ENCODE measurements at places on chromosomes 13 and 19.

DNA sequence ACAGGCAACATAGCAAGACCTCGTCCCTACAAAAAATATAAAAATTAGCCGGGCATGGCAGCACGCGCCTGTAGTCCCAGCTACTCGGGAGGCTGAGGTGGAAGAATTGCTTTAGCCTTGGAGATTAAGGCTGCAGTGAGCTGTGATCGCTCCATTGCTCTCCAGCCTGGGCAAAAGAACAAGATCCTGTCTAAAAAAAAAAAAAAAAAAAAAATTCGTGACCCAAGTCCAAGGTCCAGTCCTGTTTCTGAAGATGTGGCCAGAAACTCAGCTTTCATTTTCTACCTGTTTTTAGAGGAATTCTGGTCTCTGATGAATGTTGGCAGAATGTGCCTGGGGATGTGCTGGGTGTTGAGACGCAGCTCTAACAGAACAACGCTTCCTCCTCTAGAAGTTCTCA, 1.9 kb upstream of the PGPEP1 start:
- no peak for DNase-seq

GRCh38 chr13:47774671-47774994, 226.4 kb downstream of the SUCLA2 start:
- DNase-seq: no peak

DNA sequence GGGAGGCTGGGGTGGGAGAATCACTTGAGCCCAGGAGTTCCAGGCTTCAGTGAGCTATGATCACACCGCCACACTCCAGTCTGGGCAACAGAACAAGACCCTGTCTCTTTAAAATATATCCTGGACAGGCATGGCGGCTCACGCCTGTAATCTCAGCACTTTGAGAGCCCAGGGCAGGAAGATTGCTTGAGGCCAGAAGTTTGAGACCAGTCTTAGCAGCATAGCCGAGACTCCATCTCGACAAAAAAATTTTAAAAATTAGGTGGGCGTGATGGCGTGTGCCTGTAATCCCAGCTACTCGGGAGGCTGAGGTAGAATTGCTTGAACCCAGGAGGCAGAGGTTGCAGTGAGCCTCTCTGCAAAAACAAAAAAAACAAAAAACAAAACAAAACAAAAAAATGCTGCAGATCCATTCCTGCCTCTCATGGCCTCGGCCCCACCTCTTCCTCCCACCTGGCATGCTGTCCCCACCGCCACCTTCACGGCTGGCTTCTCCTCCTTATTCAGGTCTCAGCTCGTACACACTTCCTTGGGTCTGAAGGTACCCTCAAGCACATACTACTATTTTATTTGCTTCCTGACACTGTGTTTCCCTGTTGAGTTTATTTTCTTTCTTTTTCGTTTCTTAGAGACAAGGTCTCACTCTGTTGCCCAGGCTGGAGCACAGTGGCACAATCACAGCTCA, 5.3 kb downstream of the RFX1 start:
- no peak for DNase-seq

DNA sequence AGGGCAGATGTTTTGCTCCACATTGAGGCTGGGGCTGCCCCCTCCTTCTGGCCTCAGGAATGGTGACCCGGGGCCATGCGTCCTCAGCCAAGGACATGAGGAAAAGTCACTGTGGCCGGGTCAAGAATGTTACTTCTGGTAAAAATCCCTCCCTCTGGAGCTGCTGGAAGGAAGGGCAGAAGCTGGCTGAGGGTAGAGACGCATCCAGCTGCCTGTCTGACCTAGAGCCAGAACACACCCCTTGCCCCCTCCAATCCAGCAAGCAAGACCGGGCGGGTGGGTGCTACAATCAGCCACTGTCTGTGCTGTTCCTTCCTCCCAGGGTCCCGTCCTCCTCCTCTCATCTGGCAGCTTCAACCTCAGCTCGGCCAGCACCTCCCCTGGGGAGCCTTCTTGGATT, 59.0 kb downstream of the PTPRS start:
- DNase-seq: no peak

DNA sequence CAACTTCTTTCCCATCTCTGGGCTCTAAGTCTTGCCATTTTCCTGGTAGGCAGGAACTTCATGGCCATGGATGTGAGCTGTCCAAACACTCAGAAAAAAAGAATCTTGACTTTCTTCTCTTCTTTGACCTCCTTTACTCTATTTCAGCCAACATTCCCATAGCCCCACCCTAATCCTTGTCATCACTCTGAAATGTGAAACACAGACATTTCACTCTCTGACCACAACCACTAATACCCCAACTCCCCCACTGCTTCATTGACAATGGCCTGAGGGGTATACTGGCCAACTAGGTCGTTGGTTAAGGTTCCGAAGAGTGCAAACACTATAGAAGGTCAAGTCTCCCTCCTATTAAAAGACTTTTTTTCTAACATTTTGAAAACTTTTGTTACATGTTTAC, 4.7 kb upstream of the CYP2A13 start:
- no peak for DNase-seq

DNA sequence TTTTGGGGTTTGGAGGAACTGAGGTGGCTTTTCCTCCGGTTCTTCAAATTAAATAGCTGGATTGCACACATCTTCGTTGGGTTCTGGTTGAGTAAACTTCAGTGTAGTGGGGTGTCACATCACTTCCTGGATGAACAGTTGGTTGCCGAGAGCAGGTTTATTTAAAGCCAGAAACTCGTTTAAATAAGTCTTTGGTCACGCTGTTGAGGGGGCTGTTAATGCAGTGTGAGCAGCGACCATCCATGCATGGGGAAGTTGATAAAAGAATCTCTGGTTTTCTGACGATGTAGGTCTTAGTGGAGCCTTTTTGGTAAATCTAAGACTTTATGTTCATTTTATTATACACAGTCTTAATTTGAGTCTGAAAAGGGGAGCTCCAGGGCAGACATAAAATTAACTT, 351.2 kb upstream of the ARGLU1 start:
- DNase-seq: no peak

GRCh38 chr13:112859817-112860190, 109.2 kb upstream of the MCF2L start:
- no peak for DNase-seq

DNA sequence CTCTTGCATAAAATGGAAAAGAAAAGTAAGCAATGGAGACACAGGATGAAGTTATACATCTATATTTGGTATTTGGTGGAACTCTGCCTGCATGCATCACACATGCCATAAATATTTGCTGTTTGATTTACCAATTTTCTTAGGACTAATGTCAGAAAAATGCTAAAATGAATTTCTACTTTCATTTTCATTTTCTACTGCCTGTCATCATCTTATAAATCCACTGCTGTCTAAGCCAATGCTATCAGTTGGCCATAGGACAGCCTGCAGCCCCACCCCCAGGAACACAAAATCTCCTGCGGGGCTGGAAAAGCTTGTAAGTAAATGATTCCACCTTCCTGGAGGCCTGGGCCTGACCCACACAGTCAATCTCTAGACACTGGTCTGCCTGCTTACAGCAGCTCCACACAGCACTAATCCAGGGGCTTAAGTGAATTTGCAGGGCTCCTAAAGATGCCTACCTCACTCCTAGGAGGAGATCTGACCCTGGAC, 122.0 kb downstream of the ENOX1 start:
- no peak for DNase-seq

- DNase-seq: no peak
Measured at GRCh38 chr13:99356012-99356261, 48.7 kb upstream of the GPR183 start.

All from vagina (tissue), 2 donors.